Stimulated activated CD8-positive, alpha-beta memory T cell treated with anti-CD3 and anti-CD28 coated beads, Interleukin-15, amount 100 ng/mL, for 4 hours (primary cell): ENCODE measurements at places on chromosomes 6 and 20.

DNA sequence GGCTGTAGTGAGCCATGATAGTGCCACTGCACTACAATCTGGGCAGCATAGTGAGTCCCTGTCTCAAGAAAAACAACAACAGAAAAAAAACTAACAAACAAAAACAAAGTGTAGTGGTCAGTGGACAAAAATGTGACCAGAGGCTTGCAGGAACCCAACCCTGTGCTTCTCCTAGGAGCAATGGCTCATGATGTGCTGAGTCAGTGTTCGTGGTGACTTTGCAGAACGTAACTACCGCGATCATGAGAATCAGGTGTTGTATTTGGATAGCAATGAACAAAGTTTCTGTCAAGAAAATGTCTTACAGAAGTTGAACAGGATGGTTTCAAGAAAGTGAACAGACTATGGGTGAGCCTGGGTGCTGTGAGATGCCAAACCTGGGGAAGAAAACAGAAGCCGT, 18.5 kb upstream of the FOXC1 start:
- no peak for DNase-seq

DNA sequence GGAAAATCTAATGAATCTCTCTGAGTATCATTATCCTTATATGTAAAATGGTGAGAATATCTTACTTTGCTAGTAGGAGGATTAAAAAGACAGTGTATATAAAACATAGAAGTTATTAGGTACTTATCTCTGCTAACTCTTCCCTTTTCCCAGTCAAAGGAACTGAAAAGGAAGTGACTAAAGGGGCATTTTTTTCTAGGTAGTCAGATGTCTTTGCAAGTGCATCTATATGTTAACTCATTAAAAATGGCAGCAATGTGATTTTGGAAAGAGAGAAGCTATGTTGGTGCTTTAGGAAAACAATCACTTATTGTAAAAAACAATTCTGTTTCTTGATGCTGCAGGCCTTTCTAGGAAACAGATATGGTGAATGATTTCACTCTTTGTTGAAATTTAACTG, 180.9 kb downstream of the SAMD5 start:
- DNase-seq, result no peak

DNA sequence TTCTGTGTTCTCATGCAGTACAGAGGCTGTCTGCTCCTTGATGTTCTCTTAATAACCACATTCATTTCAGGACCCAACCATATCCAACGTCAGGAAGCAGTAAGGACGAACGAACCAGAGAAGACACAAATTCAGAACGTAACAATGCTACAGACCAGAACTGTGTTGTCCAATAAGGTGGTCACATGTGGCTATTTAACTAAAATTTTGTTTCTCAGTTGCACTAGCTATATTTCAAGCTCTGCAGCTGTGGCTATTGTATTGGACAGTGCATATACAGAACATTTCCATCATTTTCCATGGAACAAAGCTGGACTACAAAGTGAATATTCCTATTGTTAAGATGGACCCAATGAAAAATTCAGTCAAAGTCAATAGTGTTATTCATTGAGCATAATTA, 27.0 kb downstream of the MAP7 start:
- DNase-seq, result no peak

DNA sequence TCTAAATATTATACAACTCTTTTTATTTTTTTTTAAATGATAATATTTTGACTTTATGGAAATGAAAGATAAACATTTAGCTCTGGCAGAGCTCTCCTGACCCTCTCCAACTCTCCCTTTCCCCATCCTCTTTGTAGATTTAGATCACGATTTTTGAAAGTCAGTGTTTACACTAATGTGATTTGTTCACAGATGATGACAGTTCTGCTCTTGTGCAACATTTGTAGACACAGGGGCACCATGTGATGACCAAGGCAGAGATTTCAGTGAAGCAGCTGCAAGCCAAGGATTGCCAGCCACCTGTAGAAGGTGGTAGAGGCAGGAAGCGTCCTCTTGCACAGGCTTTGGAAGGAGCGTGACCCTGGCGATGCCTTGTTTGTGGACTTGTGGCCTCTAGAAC, 483.2 kb downstream of the QKI start:
- DNase-seq, result no peak

- no peak for DNase-seq
These were observed 2.8 kb upstream of the FOXC1 start for GRCh38 chr6:1606780-1607515.

DNA sequence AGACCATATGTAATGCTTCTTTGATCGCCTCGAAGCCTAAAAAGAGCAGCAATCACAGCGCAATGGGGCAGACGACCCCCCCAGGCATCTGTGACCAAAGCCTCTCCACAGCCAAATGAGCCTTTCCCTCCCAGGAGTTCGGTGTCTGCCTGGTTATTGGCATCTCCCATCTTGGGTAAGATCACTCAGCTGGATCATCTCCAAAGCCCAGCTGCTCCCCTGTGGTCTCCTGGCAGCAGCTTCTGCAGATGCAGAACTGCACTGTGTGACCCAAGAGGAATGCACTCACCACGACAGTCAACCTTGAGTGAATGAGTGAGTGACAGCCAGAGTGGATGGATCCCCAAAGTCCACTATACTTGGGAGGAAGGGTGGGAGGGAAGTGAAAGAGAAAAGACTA, 44.8 kb upstream of the IYD start:
- no peak for DNase-seq

- no peak for DNase-seq
These were observed 217.1 kb downstream of the ALDH8A1 start for GRCh38 chr6:134732763-134733162.

- DNase-seq, result no peak
These were observed 13.3 kb upstream of the HMGN4 start for GRCh38 chr6:26524722-26525370.
